ENCODE measurements at places on chromosomes 7 and 10. TPM values are rescaled to one million over a fixed set of nuclear protein-coding genes. Genes with fewer than 3 reads are reported as not detected.

CNNM1 gene
- total RNA-seq, result 1.2 TPM

ANKRD61 gene
- not detected for total RNA-seq

DNA sequence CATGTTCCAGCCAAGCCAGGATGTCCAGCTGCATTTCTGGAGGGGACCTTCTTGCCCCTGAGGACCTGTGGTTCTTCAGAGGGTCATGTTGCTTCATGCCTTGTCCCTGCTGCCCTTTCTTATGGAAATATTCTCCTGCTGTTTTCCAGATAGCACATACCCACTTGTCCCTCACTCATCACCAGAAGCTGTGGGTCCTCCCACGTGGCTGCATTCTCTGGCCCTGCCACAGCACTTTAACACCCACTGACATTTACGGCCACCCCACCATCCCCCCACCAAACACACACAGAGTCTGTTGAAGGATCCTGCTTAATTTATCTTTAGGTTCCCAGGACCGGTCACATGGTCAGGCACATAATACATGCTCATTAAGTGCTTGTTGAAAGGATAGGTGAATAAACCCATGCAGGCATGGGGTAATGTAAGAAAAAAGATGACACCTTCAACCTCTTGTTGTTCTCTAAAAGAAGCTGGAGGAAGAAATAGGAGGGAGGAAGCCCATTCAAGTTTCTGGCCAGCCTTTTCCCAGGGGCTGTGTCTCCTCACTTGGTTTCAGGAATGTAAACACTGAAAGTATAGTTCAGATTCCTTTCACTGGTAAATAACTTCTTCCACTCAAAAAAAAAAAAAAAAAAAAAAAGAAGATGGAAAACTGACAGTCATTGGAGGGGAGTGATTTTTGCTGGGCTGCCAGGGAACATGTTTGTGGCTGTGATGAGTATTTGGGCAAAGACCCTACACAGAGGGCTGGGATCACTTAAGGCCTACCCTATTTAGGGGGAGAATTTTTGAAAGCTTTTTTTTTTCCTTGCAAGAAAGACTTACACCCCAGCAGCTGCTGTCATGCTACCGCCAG is 19.8 kb upstream of the BMPER start:
- H3K27ac ChIP-seq, result no peak overlapping the region
- H3K36me3 ChIP-seq, result no peaks in the 10 kb centered on the region
- DNase-seq, result no peak
- no peaks in the 10 kb centered on the region for H3K4me1 ChIP-seq
- no peak overlapping the region for H3K4me3 ChIP-seq
- peaks cover 13% of the 10 kb centered on the region for H3K27me3 ChIP-seq

- DNase-seq, result no peak
- no peak overlapping the region for H3K4me3 ChIP-seq
- H3K27me3 ChIP-seq, result no peaks in the 10 kb centered on the region
- peaks cover 32% of the 10 kb centered on the region for H3K4me1 ChIP-seq
Observed at GRCh38 chr7:129923709-129924108, 29.1 kb downstream of the UBE2H start.

IDI2 gene
- total RNA-seq, result not detected

GRCh38 chr10:17808971-17809841 is at the start of gene MRC1:
TSS of gene MRC1 (plus strand) at chr10:17809348. CDS start at chr10:17809466, 118 bp downstream.
- H3K36me3 ChIP-seq, result no peaks in the 10 kb centered on the region
- DNase-seq, result no peak
- no peak within 1 kb of the TSS for H3K27ac ChIP-seq
- H3K27me3 ChIP-seq, result peaks cover 24% of the 10 kb centered on the region
- H3K4me3 ChIP-seq, result no peak within 1 kb of the TSS

GRCh38 chr7:34073676-34074075 is 168.3 kb downstream of the BMPER start:
- no peak for DNase-seq
- H3K4me3 ChIP-seq, result no peak overlapping the region
- peaks cover 3% of the 10 kb centered on the region for H3K27me3 ChIP-seq
- no peaks in the 10 kb centered on the region for H3K4me1 ChIP-seq

GRCh38 chr7:30428246-30429155 is 50.1 kb downstream of the NOD1 start:
- no peak for DNase-seq
- no peak overlapping the region for H3K4me3 ChIP-seq
- H3K27ac ChIP-seq, result no peak overlapping the region
- no peaks in the 10 kb centered on the region for H3K4me1 ChIP-seq

GPR158 gene
- not detected for total RNA-seq

CUBN gene
- total RNA-seq, result 0.65 TPM

DNA sequence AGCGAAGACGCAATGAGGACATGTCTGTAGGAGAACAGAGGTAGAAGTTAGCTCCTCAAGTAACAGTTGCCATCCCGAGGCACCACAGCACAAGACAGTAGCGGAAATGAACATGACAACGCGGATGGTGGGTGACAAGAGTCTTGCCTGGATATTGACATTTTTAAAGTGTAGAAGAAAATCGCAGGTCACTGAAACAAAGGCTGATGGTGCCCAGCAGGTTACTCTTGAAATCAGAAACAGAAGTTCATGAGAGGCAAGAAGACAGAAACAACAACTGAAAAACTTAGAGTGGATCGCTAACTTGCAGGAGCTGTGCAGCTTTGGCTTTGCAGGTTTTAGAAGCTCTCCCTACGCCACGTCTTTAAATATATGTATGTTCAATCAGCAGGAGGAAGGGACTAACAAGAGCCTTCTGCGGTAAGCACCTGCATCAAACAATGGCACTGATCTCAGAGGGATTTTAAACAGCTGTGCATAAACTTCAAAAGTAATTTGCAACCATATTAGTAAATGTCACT is 1.8 kb downstream of the PRKCQ start:
- DNase-seq, result peak; percentile 66
- H3K4me1 ChIP-seq, result peaks cover 54% of the 10 kb centered on the region
- no peaks in the 10 kb centered on the region for H3K27me3 ChIP-seq
- H3K4me3 ChIP-seq, result peak overlapping the region; percentile 85

GRCh38 chr7:133513608-133514007 is 260.7 kb downstream of the EXOC4 start:
- no peaks in the 10 kb centered on the region for H3K27me3 ChIP-seq
- H3K4me1 ChIP-seq, result no peaks in the 10 kb centered on the region
- H3K27ac ChIP-seq, result no peak overlapping the region

DNA sequence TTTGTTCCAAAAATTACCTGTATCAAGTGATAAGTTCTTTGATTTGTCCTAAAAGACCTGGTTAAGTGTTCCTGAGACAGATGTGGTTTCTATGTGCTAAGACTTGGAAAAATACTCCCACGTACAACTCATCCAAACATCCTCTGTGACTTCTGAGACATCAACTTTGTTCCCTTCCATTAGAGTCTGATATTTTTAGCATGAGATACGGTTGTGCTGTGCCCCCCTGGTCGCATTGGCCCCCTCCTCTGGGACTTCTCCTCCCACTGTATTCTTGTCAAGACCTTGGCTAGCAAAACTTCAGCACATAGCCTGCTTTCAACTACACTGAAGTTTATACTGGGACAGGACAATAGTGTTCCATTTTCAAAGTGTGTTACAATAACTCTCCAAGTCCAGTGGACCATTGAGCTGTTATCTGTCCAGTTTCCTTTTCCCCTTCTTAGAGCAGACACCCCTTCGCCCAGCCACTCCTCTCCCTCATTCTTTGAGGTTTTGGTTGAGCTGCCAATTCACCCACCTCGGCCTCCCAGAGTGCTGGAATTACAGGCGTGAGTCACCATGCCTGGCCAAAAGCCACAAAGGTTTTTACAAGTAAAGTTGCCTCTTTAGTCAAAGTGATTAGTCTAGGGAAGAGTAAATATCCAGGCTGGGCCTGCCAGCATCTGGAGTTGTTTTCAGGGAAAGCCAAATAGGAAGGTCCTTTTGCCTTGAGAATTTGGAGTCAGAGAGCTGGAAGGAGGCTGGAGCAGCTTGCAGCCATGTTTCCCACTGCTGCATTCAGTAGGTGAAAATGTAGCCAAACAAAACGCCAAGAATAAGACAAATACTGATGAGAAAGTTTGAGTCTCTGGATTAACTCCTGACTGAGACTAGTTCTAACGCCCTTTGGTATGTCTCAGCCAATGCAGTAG is 17.8 kb upstream of the PDLIM1 start:
- H3K4me1 ChIP-seq, result no peaks in the 10 kb centered on the region
- no peaks in the 10 kb centered on the region for H3K27me3 ChIP-seq
- no peak overlapping the region for H3K27ac ChIP-seq

DNA sequence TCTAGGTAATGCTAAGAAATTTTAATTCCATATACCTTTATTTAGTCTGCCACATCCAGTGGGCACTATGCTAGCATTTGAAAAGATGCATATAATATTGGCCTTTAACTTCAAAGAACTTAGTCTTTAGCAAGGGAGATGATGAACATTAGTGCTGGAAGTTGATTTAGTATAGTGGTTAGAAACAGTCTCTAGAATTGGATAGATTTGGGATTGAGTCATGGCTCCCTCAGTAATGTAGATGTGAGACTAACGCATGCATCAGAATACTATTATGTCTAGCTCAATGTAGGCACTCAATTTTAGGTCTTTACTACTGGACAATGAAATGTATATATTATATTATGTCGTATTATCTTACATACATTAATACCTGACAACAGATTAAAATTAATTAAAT is 5.8 kb downstream of the DKK1 start:
- peaks cover 5% of the 10 kb centered on the region for H3K27me3 ChIP-seq
- no peaks in the 10 kb centered on the region for H3K36me3 ChIP-seq
- no peak overlapping the region for H3K27ac ChIP-seq
- H3K4me3 ChIP-seq, result no peak overlapping the region
- DNase-seq, result no peak
- H3K4me1 ChIP-seq, result no peaks in the 10 kb centered on the region

LRRC18 gene
- not detected for total RNA-seq

- peaks cover 7% of the 10 kb centered on the region for H3K4me1 ChIP-seq
- DNase-seq, result no peak
- no peaks in the 10 kb centered on the region for H3K36me3 ChIP-seq
- peaks cover 10% of the 10 kb centered on the region for H3K27me3 ChIP-seq
- no peak overlapping the region for H3K4me3 ChIP-seq
Observed at GRCh38 chr7:139942636-139943035, 113.6 kb downstream of the TBXAS1 start.
